ENCODE measurements at places on chromosomes 4 and X.

DNA sequence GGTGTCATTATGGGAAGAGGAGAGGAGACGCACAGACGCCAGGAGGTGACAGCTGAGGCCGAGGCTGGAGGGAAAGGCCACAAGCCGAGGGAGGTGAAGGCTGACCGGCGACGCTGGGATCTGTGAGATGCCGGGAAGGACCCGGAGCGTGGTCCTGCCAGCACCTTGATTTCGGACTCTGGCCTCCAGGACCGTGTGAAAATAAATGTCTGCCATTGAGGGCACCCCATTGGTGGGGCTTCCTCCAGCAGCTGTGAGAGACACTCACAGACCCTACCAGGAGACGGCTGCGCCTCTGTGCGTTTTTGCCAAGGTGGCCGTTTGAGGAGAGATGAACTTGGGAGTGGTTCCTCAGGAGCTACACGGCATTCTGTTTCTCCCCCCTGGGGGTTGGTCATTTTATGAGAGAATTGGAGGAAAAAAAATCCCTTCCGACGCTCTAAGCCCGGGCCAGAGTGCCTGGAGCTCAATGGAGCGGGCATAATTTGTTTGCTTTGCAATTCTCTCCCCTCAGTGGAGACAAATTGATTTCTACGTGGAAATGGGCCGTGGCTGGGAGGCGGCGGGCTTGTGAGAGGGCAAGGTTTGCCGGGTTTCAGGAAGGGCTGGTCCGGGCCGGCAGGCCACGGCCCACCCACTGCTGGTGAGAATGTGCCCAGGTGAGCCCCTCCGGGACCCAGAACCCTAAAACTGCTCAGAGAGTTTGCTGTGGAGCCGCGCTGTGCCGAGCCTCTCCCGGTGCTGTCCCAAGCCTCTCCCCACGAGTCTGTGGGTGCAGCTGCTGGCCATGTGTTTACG, 53.9 kb downstream of the CPZ start:
- no peak for DNase-seq

DNA sequence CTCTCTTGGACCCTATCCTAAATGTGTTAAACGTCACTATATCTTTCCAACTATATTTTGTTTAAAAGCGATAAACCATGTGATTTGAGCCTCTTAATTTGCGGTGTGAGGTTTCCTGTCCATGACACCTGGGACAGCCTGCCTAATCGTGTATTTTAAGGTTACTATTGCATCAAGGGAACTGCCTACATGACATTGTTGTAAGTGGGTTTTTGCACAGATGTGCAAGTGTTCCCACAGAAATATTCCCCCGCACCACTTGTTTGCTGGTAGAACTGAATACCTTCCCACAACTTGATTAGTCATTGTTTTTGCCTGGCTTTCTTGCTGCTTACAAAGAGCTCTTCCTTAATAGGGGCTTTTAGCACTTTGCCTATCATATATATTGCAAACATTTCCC, 5.1 kb upstream of the FAM184B start:
- DNase-seq = no peak

DNA sequence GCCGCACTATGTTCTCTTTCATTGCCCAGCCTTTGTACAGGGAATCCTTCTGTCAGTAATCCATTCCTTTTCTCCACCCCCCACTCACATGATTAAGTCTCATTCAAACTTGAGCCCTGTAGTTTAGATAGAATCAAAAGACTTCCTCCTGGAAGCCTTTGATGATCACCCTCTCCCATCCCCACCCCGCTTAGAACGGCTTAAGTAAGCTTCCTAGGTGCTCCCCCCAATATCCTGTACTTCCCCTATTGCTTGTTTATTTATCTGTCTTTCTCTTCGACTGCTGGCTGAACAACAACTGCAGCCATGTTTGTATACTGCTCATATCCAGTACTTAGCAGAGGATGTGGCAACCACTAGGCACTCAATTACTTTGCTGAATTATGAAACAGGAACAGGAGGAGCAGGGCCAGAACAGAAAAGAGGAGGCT, 38.5 kb upstream of the GPC3 start:
- DNase-seq = no peak

DNA sequence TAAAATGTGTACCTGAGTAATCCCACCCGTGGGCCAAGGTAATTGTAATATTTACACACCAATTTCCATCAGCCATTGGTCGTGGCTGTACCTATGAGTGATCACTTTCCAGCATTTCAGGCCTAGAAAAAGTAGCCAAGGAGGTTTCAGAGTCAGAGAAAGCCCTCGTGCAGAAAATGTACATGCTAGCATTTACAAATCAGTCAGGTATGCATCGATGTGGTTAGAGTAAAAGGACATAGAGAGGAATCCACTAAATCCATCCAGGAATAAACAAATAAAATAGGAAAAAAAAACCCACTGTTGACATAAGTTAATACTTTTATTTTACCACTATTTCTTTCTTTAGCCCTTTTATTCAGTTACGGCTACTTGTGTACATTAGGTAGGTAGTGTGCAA, 256.8 kb downstream of the TRIML1 start:
- no peak for DNase-seq

- DNase-seq = no peak
Observed at GRCh38 chrX:105167233-105167632, 53.3 kb downstream of the TEX13A start.

GRCh38 chr4:104915864-104916263, 230.8 kb upstream of the TET2 start:
- no peak for DNase-seq

Measured in stromal cell of bone marrow (primary cell).